ACHN (cell line): ENCODE measurements at places on chromosomes 11 and 22.

GRCh38 chr11:105915021-105915420 lies 107.0 kb downstream of the MSANTD4 start:
- DNase-seq = no peak

- no peak for DNase-seq
Observed at GRCh38 chr22:19903031-19903430, 38.5 kb upstream of the COMT start.

- DNase-seq = no peak
Observed at GRCh38 chr22:32800994-32801536, 440 bp upstream of the TIMP3 start.

GRCh38 chr11:3109921-3110706 lies 52.9 kb upstream of the CARS1 start:
- peak; percentile 28 for DNase-seq

DNA sequence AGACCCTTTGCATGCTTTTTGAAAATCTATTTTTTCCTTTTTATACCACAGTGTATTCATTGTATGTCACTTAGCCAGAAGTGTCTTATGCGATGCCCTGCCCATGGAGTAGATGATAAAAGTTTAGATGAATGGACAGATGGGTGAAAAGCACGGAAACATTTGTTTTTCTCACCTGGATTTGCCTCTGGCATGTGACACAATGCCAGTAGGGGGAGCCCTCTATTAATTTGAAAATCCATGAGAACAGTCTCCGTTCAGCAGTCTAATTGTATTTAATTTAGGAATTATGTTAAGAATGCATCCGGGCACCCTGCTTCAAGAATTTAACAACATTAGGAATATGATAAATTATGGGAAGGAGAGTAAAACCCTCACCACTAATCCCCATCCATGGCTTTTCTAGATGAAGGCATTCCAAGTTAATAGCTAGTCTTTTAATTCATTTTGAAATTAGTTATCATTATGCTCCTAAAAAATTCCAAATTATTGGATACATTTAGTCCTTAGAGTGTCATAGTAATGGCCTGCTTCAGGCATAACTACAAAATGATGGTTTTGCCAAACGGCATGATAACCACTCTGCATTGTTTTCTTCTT lies 55.3 kb upstream of the ALKBH3 start:
- peak; percentile 40 for DNase-seq

- no peak for DNase-seq
Observed at GRCh38 chr11:35347921-35348331, 71.4 kb downstream of the SLC1A2 start.

DNA sequence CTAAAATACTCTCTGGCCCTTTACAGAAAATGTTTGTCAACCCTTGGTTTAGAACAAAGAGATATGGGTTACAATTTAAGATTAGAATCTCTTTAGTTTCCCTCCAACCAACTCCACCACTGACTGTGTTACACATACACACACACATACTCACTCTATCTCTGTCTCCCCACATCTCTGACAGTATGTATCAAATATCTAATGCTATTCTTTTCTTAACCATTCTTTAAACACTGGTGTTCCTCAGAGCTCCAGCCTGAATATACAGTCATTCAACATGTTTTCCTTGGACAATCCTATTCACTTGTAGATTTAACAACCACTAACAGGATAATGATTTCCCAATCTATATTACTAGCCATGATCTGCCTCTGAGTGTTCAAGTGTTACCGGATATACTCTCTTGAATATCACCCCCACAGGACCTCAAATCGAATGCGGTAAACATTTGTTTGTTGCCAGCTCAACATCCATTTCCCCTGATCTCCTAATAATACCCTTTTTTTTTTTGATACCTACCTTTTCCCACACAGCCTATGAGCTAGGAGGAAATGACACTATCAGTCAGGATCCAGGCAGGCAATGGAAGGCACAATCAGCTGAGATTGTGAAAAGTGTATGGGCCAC lies 6.1 kb downstream of the MPZL3 start:
- DNase-seq = no peak

- peak; percentile 57 for DNase-seq
Observed at GRCh38 chr11:20035701-20036601, 124.3 kb downstream of the DBX1 start.

GRCh38 chr11:95156916-95157541 lies 67.4 kb downstream of the ENDOD1 start:
- DNase-seq = no peak

- no peak for DNase-seq
Observed at GRCh38 chr11:94656968-94657367, 89.8 kb downstream of the PIWIL4 start.

DNA sequence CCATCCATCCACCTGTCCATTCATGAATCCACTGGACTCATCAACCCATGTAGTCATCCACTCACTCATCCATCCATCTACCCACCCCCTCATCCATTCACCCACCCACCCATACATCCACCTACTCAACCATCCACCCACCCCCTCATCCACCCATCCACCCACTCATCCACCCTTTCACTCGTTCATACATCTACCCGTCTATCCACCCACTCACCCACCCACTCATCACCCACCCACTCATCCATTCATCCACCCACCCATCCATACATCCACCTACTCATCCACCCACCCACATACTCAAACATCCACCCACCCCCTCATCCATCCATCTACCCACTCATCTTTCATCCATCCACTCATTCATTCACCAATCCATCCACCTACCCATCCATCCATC lies 37.7 kb downstream of the RTL6 start:
- DNase-seq = no peak

DNA sequence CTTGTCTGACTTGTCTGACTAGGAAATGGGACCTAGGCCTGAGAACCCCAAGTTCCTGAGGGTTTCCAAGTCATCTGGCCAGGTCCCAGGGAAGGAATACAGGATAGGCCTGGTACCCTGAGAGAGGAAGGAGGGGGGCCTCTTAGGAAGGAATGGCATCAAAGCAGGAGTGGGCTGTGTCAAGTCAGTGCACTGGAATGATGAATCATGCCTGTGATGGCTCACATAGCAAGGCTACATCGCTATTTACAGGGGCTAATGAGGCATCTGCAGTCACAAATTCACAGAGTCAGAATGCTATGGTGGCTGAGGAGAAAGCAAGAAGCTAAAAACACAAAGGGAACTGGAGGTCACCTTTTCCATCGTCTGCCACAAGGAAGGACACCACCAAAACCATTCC lies 247.3 kb downstream of the NXPE2 start:
- DNase-seq = no peak

- DNase-seq = no peak
Observed at GRCh38 chr22:37146051-37146385, 3.7 kb downstream of the IL2RB start.
